ENCODE measurements at places on chromosomes 13 and 19.

GRCh38 chr13:50636007-50636704 is 207.3 kb downstream of the DLEU7 start:
- no peak for DNase-seq

DNA sequence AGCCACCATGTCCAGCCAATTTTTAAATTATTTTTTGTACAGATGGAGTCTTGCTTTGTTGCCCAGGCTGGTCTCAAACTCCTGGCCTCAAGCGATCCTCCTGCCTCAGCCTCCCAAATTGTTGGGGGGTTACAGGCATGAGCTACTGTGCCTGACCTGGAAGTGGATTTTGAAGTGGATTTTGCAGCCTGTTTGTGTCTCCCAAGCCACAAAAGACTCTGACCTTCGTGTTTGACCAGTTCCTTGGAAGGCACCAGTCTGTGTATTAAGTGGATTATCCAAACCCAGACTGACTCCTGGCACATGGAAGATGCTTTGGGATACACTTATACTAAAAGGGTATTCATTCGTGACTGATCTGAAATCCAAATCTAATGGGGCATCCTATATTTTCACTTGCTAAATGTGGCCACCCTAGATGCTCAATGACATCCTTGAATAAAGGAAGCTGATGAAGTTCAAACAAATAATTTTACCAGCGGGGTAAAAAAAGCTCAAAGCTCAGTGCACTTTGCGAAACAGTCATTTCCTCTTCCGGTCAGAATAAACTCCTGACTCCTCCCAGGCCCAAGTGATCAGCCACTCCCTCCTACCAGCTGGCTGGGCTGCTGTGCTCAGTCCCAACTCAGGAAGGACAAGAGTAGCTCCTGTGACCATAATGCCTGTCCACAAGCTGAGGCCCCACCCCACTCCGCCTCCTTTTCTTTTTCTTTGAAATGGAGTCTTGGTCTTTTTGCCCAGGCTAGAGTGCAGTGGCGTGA is 32.6 kb upstream of the GATAD2A start:
- no peak for DNase-seq

DNA sequence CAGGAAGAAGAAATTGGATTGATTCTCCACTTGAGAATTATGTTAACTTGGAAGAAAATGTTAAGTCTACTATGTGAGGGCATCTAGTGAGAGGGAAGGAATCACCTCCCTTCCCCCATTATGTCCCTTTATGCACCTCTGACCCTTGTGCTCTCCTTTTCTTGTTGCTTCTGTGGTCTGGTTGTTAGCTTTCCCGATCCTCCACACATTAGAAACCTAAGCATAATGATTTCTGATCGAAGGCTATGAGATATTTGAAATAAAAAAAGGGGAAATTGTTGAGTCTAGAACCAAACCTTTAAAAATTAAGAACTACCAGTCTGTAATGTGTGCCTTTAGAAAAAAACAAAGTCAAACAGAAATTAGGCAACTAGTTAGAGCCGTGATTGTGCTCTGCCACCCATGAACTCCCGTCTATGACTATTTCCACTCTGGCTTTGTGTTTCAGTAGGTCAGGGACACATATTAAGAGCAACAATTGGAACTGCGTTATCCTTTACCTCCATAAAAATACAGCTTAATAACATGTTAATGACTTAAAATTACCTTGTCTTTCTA is 463 bp upstream of the GPC6 start:
- no peak for DNase-seq

DNA sequence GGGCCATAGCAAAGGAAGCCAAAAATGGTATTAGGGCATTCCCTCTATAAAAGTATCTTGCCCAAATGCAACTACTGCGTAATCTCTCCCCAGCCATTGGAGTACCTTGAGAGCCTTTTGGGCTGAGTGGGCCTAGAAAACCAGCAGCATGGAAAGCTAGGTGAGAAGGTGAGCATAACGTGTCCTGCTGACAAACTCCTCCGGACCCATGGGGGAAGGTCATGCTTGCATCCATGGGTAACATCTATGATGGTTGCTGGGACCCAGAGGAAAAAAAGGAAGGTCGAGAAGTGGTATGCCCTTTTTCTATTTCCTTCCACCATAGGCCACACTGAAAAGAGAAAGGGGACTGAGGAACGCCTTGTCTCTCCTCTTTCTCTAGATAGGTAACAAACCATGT is 57.4 kb downstream of the ZNF728 start:
- DNase-seq = no peak

GRCh38 chr13:77310579-77311279 is 16.2 kb downstream of the MYCBP2 start:
- DNase-seq = no peak

DNA sequence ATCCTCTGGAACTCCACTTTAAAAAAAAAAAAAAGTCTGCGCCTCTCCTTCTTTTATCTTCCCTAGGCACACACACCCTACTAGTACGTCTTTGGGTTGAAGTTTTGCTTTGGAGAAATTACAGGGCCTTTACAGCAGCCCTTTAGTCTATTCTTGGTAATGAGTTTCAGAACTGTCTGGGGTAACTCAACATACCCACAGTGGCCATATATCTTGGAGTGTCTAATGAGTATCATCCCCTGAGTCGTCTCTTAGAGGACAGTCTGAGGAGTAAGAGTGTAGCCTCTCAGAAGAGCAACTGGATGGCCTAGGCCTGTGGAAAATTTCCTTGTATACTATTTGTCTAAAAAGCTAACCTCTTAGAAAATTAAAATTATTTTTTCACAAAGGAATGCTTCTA is 6.1 kb upstream of the ZNF681 start:
- DNase-seq = no peak

GRCh38 chr13:30301827-30302226 is 5.5 kb downstream of the KATNAL1 start:
- DNase-seq = no peak

GRCh38 chr19:29527500-29528328 is 1.9 kb downstream of the VSTM2B start:
- no peak for DNase-seq

DNA sequence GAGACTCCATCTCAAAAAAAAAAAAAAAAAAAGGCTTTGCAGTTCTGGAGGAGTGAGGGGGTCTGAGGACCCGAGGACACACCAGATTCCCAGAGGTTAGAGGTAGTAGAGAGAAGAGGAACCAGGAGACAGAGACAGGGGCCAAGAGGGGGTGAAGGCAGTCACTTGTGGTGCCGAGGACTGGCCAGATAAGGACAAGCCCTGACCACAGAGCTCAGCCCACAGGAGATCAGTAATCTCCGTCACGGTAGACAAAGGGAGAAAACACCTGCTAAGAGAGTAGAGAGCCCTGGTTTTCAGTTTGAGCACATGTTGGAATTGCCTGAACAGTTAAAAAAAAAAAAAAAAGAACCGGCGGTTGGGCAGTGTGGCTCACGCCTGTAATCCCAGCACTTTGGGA is 1.7 kb upstream of the PRAM1 start:
- DNase-seq = no peak

DNA sequence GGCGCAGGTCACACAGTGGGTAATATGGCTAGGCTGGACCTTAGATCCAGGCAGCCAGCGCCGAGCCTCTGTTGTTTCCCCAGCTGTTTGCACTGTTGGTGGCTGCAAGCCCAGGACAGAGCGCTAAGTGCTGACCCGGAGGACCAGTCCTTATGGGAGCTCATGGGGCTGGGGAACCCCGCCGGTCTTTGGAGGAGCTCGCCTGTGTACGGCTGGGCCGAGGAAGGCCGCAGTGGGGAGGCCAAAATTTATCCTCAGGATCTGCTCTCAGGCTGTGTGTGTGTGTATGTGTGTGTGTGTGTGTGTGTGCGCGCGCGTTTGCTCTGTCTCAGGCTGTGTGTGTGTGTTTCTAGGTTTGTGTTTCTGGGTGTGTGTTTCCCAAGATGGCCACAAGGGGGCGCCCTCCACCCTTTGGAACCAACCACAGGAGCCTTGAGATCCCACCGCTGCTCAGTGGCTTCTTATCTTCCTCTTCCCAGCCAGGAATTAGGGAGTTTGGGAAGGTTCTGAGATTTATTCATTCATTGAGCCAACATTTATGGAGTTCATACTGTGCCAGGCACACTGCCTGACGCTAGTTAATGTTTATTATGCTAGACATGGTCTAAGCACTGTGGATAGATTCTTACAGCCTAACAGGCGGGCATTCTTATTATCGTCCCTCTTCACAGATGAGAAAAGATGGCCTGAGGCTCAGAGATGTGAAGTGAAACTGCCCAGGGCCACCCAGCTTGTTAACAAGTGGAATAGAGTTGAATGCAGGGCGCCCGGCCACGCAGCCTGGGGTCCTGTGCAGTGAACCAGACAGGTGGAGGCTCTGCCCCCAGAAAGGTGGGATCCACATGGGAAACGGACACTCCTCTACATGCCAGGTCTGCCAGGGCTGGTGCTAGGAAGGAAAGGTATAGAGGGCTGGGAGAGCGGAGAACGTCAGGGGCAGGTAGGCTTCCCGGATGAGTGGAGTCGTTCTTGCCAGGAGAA is 13.0 kb downstream of the PGLYRP1 start:
- peak; percentile 48 for DNase-seq

DNA sequence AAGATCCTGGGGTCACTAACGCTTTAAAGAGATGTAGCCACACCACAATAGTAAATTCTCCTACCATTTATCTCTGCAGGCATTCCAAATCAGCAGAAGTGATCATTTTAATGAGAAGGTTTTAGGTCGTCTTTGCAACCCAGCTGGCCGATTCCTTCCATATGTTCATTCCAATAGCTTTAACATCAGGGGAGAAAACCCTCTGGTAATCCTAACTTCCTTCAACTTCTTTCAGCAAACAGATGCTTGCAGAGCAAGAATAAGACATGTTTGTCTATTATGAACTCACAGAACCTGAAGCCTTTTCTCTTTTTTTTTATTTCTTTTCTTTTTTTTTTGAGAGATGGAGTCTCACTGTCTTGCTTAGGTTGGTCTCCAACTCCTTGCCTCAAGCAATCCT is 498.6 kb upstream of the SLITRK1 start:
- DNase-seq = no peak

- DNase-seq = no peak
Observed at GRCh38 chr13:113211774-113212173, 2.4 kb downstream of the CUL4A start.

DNA sequence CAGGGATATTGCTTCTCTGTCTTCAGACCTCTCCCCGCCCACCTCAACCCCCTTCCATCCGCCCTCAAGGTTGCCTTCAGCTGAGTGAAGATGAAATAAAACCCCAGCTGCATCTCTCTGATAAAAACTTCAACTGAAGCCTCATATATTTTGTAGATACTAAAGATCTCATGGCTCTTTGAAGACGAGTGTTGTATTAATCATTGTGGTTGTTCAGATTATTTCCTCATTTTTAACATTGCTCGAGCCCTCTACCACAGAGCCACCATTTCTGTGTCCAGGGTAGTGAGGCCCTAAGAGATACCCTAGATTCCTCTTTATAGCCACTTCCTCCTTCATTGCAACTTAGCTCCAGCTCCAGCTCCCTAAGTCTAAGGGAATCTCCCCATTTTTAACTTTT is 312.8 kb upstream of the ZNF507 start:
- no peak for DNase-seq

DNA sequence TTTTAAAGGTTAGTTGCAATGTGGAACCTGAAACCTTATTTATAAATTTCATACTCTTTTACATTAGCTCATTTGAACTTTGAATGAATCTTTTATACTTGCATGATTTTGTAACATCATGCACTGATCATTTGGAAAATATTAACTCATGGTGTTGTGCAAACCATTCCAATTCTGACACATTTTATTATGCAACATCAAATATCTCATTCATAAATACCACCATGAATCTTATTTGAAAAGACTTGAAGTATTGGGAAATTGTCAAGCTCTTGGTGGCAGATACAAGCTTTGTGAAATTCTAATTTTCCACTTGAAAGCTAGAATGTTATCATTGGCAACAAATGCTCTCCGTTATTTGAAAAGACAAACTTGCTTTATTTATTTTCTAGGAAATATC is 379.9 kb upstream of the PCDH20 start:
- DNase-seq = no peak

- no peak for DNase-seq
Observed at GRCh38 chr13:33728271-33729037, 89.5 kb upstream of the RFC3 start.

DNA sequence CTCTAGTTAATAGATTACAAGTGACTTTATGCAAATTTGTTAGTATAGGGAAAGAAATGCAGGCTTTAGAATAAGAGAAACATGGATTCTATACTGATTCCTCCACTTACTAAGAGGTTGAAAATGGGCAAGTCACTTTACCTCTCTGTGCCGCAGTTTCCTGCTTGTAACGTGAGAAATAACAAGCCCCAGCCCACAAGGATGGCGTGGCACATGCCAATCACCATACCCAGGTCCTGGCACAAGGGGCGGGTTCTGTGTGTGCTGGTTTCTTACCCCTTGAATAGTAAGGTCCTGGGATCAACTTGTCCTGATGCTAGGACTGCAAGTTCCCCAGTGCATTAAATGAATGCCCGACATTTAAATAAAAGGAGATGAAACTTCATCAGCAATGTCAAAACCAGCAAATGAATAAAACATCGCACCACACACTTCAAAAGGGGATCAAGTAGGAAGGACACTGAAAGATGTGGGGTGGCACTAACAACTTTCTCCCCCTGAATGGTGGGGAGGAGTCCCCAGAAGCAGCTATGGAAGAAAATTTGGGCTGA is 7.9 kb upstream of the SIGLEC9 start:
- DNase-seq = no peak

Measured in NCI-H2107 (cell line).